Thymus (tissue), 14 donors: ENCODE measurements at places on chromosomes 4 and X. TPM values are rescaled to one million over a fixed set of nuclear protein-coding genes. Genes with fewer than 3 reads are reported as not detected.

GRCh38 chr4:153748378-153748777, 11.4 kb downstream of the RNF175 start:
- no peak for DNase-seq

The SLC7A11 gene
- 0.87 TPM for polyA plus RNA-seq

The NDP gene
- polyA plus RNA-seq: 0.21 TPM

- DNase-seq: no peak
These were observed 433.4 kb downstream of the PDGFC start for GRCh38 chr4:156538210-156538609.

The HTATSF1 gene
- 36.5 TPM for polyA plus RNA-seq

GRCh38 chr4:7652451-7652881, 217.7 kb upstream of the PSAPL1 start:
- no peak for DNase-seq

GRCh38 chr4:181690498-181690897, 552.7 kb upstream of the TENM3 start:
- no peak for DNase-seq

The TLR1 gene
- 6.1 TPM for polyA plus RNA-seq

The PNMA5 gene
- 0.25 TPM for polyA plus RNA-seq

The GNRHR gene
- not detected for polyA plus RNA-seq

GRCh38 chrX:9293051-9293496, 171.8 kb upstream of the TBL1X start:
- DNase-seq: no peak
